ENCODE measurements at places on chromosomes 2 and 18.

DNA sequence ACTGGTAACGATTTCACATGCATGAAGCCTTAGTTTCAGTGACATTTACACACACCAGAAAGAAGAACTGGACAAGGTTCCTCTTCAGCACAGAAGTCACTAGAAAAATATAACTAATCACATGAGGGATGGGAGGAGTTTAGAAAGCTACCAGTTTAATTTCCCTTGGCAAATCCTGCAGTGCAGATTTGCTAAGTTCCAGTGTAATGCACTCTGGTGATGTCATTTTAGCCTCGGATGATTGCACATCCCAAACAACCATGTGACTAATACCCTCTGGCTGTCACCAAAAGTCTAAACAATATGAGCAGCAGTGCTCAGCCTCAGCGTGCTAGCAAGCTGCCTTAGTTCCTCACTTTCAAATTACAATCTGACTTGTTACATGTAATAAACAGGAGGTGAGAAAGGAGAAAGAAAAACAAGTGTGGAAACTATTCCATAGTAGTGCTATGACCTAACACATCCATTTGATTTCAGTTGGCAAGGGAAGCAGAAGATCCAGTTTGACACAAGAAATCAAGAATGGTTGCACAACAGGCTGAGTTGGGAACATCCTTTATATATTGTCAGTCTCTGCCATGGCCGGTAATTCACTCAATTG lies 35.3 kb upstream of the PPP1CB start:
- no peak for DNase-seq

- DNase-seq = no peak
Measured at GRCh38 chr2:8599421-8600242, 82.2 kb upstream of the ID2 start.

DNA sequence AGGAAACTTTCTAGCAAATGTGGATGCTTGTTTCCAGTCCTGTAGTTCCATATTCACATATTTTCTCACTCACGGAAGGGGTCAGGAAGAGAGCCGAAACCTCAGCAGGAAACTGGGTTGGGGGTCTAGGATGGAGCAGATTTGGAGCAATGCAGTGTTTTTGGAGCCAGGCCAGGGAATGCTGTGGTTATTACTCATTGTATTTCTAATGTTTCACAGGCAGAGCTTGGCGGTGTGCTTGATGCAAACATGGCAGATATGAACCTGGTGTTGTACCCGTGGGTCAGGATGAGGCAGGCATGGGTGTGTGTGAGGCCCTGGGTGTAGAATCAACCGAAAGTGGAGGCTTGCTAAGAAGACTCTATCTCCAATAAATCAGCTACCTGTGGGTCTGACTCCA lies 34.6 kb upstream of the ACKR3 start:
- no peak for DNase-seq

- no peak for DNase-seq
Measured at GRCh38 chr2:116810645-116811044, 1003.8 kb upstream of the DDX18 start.

- no peak for DNase-seq
Measured at GRCh38 chr2:110737783-110738182, 5.4 kb downstream of the ACOXL start.

DNA sequence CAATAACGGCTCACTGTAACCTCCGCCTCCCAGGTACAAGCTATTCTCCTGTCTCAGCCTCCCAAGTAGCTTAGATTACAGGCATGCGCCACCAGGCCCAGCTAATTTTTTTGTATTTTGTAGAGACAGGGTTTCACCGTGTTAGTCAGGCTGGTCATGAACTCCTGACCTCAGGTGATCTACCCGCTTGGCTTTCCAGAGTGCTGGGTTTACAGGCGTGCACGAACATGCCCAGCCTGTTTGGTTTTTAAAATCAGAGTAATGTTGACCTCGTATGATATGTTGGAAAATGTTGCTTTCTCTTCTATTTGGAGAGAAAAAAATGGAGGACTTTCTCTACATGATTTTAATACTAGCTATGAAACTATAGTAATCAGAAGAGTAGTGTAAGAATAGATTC lies 386.2 kb downstream of the PTH2R start:
- no peak for DNase-seq

DNA sequence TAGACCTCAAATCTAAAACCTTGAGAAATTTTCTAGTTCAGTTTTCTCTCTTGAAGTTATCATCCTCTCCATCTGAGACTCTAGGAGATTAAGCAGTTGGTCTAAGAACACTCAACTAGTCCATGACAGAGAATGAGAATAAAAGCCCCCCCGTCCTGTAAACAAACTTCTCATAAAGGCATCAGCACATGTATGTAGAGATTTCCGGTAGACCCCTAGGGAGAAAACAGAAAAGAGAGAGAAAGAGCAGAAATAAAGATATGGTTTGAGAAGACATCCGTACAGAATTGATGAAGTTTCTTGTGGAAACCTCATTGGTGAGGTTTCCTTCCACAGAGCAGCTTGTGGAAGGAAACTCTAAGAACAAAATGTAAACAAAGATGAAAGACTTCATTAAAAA lies 3.2 kb upstream of the GPR155 start:
- no peak for DNase-seq

- DNase-seq = peak; percentile 83
Measured at GRCh38 chr2:234996069-234996940, 44.5 kb downstream of the SH3BP4 start.
